ENCODE measurements at places on chromosomes 4 and X.
A peak's percentile ranks its signal among the peaks of the same experiment; 100 is the strongest.

- peak; percentile 74 for DNase-seq
These were observed 70.9 kb downstream of the INTS12 start for GRCh38 chr4:105637408-105638176.

GRCh38 chr4:113591982-113592381, 169.6 kb downstream of the CAMK2D start:
- no peak for DNase-seq

DNA sequence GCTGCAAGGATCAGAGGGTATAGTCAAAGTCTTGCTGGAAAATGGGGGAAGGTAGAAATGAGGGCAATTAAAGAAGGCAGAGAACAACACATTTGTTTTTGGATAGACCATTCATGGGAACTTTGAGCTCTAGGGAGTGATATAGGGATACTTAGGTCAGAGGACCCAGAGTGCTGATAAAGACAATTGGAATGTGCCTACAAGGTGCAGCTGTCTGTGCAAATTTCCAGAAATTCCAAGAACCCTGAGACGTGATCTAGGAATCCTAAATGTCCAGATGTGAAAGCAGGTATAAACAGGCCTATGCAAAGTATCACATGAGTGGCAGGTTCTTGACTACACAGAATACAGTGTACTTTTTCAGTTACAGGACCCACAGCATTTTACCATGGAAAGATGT, 24.2 kb downstream of the FNIP2 start:
- DNase-seq = no peak

GRCh38 chrX:23885803-23886202, 21.9 kb downstream of the APOO start:
- DNase-seq = no peak

DNA sequence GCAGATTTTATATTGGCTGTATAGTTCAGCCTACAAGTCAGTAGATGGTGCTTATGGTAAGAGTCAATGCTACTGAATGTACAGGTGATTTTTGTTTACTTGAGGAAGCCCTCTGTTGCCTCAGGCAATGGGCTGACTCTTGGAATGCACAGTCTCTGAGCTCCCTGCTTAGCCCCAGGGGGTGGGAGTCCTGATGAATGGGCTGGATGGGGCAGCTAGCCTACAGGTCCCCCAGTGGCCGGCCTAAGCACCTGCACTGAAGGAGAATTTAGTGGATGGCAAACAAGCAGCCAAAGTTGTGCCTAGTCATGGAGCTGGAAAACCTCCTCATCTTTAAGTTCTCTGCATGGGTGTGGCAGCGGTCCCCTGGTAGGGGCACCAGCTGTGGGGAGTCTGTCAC, 101.8 kb upstream of the CXorf51B start:
- no peak for DNase-seq

DNA sequence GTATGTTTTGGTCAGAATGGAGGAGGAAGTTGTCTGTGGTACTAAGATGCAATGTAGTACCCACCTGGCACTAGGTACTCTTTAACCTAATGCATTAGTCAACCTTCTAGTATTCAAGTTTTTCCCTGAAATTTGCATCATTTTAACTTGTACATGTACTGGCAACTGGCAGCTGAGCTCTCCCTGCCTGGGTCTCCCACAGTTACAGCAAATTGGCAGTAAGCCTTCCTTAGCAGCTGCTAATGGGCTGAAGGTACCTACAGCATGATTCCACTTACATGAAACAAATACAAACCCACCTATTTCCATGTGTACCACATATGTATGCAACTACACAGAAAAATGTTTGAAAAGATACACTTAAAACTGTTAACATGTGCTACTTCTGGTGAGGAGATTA, 8.1 kb upstream of the KLHL2 start:
- no peak for DNase-seq

DNA sequence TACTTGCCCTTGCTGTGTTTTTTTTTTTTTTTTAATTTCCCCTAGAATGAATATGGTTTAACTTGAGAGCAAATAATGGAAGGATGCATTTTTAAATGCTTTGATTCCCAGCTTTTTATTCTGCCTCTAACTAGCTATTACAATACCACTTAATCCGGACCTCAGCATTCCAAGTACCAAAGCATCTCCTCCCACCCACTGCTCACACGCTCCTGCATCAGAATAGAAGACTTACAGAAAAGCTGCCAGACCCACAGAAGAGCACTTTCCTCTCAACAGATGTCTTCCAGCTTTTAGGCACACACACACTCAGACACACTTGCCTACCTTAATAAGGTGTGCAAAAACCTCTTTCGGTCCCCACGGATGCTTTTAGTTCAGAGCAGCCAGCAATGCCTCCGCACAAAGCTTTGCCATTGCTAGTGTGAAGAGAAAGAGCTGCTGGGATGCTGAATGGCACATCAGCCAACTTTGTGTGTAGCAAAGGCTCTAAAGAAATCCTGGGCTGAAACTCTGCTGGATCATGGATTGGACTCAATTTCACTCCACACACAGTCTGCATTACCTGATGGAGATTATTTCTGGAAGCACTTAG, 1056.2 kb downstream of the DMD start:
- no peak for DNase-seq

GRCh38 chrX:46953597-46953996, 41.4 kb downstream of the JADE3 start:
- DNase-seq = no peak

DNA sequence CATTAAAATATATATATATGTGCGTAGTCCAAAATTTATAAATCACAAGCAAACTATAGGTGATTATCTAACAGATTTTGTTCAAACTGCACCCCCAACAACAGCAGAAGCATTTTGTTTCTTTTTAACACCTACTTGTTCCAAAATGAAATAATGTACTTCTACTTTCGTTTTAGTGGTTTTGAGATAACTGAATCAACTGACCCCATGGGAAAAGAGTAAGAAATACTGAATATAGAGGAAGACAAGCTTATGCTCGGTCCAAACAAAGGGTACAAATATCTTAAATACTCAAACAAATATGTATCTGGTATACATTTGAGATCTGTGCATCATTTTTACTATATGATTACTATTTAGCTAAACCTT, 22.4 kb downstream of the MAP7D3 start:
- DNase-seq = no peak

GRCh38 chrX:10064736-10065135, 92.0 kb upstream of the CLCN4 start:
- peak; percentile 56 for DNase-seq

- peak; percentile 64 for DNase-seq
These were observed at the start of gene MID1 for GRCh38 chrX:10620121-10620699. Gene MID1 (minus strand): TSS chrX:10620585. CDS start chrX:10567547, 53,038 bp downstream.

GRCh38 chr4:80740375-80740774, 290.1 kb upstream of the BMP3 start:
- DNase-seq = no peak

- no peak for DNase-seq
These were observed 1.6 kb upstream of the RBM46 start for GRCh38 chr4:154779362-154779947.

GRCh38 chr4:37690976-37691375, 4.8 kb upstream of the RELL1 start:
- no peak for DNase-seq

DNA sequence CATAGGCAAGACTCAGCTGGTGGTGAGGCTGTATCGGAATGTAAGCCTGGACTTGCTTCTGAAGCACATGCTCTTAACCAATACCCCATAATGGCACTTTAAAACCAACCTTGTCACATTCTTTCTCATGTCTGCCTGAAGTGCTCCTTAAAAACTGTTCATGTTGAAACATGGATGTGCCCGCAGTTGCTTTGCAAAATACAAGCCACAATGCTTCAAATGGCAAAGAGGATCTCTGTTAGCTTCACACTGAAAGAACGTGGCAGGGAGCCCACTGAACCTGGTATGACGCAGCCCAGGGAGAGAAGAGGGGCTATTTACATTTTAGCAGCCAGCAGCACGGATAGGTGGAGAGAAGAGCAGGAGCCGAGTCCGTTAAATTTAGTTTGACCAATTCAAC, 29.3 kb downstream of the SOD3 start:
- no peak for DNase-seq

- DNase-seq = no peak
These were observed 96.4 kb upstream of the ARX start for GRCh38 chrX:25112156-25112555.

GRCh38 chr4:38600575-38600974, 63.4 kb upstream of the KLF3 start:
- DNase-seq = no peak

DNA sequence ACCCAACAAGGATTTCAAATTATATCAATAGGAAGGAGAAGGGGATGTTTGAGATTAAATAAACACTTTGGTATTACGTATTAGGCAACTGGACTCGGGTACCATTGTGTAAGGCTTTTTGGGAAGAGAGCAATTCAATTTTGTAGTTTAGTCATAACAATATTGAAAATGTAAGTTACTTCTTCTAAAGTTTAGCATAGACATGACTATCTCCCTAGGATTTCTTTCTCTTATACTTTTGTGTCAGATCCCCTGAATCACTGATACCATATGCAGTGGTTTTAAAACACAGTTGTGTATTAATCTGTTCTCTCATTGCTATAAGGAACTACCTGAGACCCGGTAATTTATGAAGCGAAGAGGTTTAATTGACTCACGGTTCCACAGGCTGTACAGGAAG, 123.8 kb upstream of the FAM9C start:
- no peak for DNase-seq
